ENCODE measurements at places on chromosomes 5 and 9.

DNA sequence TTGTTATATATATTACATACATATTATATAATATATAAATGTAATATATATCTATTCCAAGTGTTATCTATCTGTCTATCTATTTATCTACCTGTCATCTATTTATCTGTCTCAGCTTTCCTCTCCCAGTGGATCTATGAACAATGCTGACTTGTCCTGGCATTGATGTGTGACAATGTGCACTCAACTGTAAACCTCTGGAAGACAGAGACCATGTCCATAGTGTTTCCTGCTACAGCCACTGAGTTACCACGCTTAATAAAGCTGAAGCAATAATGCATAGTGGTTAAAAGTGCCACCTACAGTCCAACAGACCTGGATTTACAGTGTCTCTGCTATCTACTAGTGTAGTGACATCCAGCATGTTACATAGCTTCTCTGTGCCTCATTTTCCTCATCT is 57.2 kb upstream of the TMED7 start:
- DNase-seq, result no peak

DNA sequence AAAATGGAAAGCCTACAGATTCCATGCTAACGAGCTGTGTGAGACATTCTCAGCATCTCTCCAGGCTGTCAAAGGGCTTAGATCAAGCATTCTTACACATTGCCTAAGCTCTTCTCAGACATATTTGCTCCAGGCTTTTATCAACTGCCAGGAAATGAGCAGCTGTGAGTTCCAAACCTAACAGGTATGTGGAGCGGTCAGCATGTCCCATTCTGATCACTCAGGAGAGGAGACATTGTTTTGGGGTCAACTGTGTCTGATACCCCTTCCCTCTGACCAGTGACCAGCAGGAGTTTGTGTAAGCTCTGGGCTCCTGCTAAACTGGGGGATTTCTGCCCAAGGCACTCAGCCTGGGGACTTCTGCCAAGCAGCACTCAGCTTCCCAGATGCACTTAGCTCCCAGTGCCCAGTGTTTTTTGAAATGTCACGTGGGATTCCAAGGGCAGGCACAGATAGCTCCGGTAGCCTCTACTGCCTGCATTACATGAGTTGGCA is 229.1 kb downstream of the SEC61B start:
- DNase-seq, result peak; percentile 67

DNA sequence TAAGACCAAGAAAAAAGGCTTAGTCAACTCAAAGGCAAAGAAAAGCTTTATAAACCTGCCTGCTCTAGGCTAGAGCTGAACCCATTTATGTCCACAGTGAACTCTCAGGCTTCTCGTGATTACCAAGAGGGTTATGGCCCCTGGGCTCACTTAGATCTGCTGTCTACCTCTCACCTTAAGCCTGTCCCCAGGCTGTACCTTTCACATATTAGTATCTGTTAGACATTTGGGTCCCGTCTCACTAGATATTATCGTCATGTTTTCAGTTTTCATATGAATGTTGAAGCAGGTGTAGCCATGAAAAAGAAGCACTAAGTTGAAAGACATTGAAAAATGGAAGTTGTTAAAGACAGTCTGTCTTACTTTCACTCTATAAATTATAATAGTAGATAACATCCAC is 75.2 kb upstream of the COX7C start:
- no peak for DNase-seq

GRCh38 chr5:180815293-180815917 is 12.8 kb upstream of the MGAT1 start:
- DNase-seq, result no peak

- no peak for DNase-seq
Measured at GRCh38 chr9:112647596-112647995, 70.3 kb downstream of the INIP start.

DNA sequence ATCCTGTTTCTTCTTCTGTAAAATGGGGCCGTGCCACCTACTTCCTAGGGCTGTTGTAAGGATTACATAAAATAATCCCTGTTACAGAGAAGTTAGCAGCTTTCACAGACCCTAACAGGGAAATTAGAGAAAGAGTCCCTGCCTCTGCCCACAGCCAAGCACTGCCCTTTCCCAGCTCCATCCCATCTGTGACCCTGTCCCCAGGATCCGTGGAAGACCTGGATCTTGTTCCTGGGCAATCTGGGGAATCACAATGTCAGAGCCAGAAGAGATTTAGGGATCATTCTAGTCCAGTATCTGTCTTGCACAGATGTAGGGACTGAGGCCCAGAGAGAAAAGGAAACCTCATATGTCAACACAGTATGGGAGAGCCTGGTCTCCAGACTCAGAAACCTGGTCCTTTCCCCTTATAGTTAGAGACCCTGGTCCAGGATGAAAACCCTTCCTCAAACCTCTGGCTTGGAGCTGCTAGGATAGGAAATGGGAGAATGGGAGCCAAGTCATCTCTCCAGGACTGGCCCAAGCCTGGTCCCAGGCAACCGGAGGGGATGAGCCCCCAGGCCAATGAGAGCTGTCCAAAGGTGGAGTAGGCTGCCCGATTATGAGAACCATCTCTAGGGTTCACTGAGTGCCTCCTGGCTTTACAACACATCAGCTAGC is 12.5 kb downstream of the LHX6 start:
- DNase-seq, result no peak

- DNase-seq, result no peak
Measured at GRCh38 chr9:112890106-112891081, at the start of gene SLC46A2. Gene SLC46A2, minus strand, starts transcription at chr9:112890876. Its CDS starts 195 bp downstream, at chr9:112890681.

DNA sequence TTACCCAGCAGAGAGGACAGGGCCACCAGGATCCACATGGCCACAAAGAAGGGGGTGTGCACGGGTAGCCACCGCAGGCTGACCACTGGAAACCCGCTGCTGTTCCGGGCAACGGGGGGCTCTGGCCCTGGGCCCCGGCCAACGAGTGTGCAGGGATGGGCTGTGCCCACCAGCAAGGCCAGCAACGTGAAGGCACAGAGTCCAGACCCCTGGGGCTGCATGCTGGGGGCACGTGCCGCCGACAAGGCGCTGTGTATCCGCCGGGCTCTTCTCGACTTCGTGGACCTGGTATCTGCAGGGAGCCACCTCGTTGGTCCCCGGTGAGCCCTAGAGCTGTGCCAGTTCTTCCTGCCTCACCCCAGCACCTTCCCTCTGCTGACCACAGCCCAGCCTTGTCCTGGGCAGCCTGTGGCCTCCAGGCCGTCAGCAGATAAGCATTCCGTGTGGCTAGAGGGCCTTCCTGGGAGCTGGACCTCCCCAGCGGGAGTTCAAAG is 42.2 kb upstream of the CEP72 start:
- no peak for DNase-seq

GRCh38 chr5:65867542-65868195 is 58.7 kb upstream of the ERBIN start:
- DNase-seq, result no peak

All from heart right ventricle (tissue), 16 donors.